ENCODE measurements at places on chromosomes 16 and 17.
A peak's percentile ranks its signal among the peaks of the same experiment; 100 is the strongest.

GRCh38 chr17:80961541-80962330, 29.9 kb upstream of the CHMP6 start:
- DNase-seq, result no peak

DNA sequence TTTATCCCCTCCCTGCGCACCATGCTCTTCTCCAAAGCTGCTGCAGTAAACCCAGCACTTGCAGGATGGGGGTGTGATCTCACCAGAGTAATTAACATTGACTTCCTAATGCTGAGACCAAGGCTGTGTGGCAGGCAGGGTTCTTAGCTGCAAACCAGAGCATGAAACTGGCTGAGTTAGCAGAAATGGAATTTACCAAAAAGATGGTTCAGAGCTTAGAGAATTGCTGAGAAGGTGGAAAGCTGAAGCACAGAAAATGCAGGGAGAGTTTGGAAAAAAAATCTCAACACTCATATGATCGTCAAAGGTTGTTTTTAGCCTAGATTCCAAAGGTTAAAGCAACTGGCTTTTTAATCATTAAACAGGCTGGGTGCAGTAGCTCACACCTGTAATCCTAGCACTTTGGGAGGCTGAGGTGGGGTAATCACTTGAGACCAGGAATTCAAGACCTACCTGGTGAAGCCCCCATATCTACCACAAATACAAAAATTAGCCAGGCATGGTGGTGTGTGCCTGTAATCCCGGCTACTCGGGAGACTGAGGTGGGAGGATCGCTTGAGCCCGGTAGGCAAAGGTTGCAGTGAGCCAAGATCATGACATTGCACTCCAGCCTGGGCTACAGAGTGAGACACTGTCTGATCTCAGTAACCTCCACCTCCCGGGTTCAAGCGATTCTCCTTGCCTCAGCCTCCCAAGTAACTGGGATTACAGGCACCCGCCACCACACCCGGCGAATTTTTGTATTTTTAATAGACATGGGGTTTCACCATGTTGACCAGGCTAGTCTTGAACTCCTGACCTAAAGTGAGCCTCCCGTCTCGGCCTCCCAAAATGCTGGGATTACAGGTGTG, 6.0 kb upstream of the TXNDC11 start:
- DNase-seq, result no peak

GRCh38 chr16:70751593-70751992, 49.4 kb downstream of the VAC14 start:
- DNase-seq, result no peak

GRCh38 chr16:47622451-47623176, 161.5 kb downstream of the PHKB start:
- no peak for DNase-seq

- no peak for DNase-seq
Measured at GRCh38 chr16:62014319-62014923, 21.8 kb downstream of the CDH8 start.

DNA sequence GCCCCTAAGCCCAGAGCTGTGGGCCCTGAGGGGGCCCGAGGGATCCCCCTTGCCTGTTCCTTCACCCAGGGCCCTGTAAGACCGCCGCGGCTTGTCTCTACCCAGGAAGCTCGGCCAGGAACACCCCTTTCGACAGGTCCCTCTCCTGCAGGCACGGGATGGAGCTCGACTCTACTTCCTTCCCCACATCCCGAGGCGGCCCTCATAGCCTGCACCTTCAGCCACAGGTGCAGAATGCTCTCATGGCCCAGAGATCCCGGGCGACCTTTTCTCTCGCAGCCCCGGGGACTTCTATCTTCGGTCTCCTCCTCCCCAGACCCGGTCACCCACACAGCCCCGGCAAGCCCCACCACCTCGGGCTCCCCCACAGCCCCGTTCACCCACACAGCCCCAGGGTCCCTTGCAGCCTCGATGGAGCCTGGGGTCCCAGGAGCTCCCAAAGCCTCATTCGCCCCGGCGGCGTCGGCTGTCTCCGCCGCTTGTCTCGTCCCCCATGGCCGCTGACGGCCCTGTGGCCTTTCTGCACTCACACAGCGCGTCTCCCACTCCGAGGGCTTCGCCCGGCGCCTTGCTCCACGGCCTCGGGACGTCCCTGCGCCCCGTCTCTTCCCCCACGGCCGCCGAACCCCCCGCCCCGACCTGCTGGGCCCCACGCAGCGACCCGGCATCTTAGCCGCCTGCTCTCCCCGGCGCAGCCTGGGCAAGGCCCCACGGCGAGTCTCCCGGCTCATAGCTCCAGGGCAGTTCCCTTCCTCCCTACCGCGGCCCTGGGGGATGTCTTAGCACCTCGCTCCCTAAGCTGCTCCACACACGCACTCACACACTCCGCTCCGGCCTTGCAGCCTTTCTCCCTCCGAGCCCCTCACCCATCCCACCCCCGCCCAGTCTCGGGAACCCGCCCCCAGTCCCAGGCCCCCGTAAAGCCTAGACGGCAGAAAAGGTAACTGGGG, 650 bp downstream of the KIAA0753 start:
- DNase-seq, result no peak

- no peak for DNase-seq
Measured at GRCh38 chr16:77112746-77113145, 78.2 kb upstream of the MON1B start.

- peak; percentile 43 for DNase-seq
Measured at GRCh38 chr17:29292071-29292991, 1.6 kb downstream of the NUFIP2 start.

DNA sequence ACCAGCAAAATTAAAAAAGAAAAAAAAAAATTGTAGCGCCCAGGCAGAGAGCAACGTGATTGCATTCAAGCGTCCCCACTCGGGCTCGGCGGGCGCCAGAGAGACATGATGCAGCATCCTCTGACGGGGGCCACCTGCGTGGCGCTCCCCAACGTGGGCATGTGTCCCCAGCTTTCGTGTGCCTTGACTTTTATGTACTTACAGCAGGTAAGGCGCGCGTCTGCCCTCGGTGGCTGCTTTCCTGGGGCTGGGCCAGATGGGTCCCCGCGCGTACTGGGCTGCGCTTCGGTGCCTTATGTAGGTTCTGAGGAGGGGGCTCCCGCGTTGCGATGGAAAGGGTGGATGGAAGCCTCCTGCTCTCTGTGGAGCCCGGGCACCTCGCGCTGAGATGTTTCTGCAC, 28.4 kb upstream of the RBFOX1 start:
- DNase-seq, result no peak

GRCh38 chr16:60642956-60643355, 1393.3 kb downstream of the CDH8 start:
- no peak for DNase-seq

Measured in HuH-7.5 (cell line).